Stimulated activated CD4-positive, alpha-beta T cell treated with anti-CD3 and anti-CD28 coated beads, Interleukin-1b, Interleukin-23, amount 100 ng/mL, for 1 hour (primary cell): ENCODE measurements at places on chromosomes 4 and X.

DNA sequence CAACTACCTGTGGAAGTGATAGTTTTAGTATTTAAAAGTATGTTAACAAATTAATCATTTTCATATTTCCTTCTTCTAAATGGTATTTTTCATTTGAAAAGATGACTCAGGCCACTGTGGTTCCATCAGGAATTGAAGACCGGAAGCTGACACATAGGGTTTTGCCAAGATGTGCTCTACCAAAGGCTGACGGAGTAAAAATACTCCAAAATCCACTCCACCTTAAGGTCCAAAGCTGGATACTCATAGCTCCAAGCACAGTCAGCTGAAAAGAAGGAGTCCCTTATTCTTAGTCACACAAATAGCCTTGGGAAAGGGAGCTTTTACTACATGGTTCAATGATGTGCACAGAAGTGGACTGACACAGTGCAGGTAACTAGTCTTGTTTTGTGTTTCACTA, 472.0 kb downstream of the ARAP2 start:
- no peak for DNase-seq

- no peak for DNase-seq
Measured at GRCh38 chr4:63349674-63350025, 1059.6 kb downstream of the TECRL start.

DNA sequence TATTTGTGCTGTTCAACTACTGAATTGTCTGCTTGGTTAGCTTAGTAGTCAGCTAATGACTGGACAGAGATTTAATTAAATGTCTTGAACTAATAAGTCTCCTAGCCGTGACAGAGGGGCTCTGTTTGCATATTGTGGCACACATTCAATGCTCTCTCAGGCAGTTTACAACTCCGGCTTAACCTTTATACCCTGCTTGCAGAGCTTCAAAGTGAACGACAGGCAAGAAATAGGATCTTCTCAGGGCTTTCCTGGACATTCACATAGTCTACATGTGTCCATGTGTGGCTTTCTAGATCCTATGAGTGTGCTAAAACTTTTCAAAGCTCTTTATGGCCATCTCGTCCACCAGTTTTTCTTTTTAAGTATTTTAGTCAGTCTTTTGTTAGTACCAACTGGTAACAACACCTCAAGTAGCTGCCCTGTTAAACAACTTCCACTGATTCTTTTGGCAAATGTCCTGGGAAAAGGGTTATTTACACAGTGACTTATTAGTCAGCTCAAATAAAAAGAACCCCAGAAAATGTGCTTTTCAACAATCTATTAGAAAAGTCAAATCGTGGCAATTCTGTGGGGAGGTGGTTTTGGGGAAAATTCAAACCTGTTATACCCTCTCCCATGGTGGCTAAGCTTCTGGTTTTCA, 28.6 kb downstream of the OR13H1 start:
- no peak for DNase-seq

- DNase-seq: no peak
Measured at GRCh38 chrX:66149519-66149918, 14.5 kb upstream of the HEPH start.

DNA sequence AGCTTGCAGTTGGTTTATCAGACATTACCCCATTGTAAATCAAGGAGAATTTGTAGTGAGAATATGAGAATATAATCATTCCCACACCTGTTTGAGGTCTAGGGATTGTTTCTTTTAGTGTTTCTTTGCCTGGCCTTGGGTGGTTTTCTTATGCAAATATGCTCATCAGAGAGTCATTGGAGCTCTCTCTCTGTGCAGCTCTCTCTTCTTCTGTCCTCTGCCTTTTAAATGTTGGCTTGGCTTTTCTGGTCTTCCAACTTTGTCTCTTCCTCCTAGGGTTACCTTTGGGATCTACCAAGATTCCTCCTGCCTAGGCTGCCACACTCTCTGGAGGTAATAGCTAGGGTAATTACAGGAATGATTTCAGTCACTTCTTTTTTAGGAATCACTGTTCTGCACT, 102.3 kb upstream of the ARSJ start:
- no peak for DNase-seq

- peak; percentile 27 for DNase-seq
Measured at GRCh38 chr4:2837904-2838496, 5.6 kb upstream of the ADD1 start.

GRCh38 chr4:140359562-140360427, 13.7 kb upstream of the SCOC start:
- DNase-seq: peak; percentile 60
